Dermis microvascular lymphatic vessel endothelial cell (primary cell): ENCODE measurements at places on chromosomes 5 and 9. TPM values are rescaled to one million over a fixed set of nuclear protein-coding genes. Genes with fewer than 3 reads are reported as not detected.
A peak's percentile ranks its signal among the peaks of the same experiment; 100 is the strongest.

- DNase-seq, result no peak
Observed at GRCh38 chr5:74367241-74367733, 273.2 kb downstream of the ENC1 start.

DNA sequence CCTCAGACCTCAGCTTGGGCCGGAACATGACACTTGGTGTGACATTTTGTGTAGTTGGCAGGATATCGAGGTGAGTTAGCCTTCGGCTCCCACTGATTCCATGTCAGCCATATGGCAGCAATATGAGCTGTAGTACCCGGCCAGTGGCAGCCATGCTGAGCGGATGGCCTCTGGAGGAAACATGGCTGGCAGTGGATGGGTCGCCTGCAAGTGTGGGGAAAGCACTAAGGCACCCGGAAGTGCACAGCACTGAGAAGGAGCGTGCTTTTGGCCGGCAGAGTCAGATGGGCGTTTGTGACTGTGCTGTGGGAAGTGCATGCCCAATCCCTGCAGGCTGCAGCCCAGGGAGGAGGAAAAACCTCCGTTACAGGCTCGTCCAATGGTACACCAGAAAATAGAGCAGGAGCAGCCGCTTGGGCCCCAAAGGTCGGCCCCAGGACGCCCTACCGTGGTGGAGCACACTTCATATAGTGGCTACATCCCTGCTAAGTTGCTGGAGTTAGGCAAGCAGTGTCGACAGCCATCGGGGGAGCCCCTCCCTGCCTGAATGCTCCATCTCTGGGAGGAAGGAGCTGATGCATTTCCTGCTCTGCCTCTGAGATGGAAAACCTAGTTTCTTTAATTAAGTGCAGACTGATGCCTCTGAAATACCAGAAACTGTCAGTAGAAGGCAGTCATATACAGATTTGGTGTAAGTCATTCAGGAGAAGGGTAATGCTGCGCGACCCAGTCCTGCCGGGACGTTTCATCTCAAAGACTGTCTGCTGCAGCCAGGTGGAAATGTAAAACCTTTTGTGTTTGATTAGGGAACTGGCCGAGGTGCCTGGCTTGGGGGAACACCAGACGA is 2185.8 kb upstream of the ACO1 start:
- no peak for DNase-seq

- DNase-seq, result no peak
Observed at GRCh38 chr5:96835791-96836191, 28.0 kb upstream of the ERAP1 start.

DNA sequence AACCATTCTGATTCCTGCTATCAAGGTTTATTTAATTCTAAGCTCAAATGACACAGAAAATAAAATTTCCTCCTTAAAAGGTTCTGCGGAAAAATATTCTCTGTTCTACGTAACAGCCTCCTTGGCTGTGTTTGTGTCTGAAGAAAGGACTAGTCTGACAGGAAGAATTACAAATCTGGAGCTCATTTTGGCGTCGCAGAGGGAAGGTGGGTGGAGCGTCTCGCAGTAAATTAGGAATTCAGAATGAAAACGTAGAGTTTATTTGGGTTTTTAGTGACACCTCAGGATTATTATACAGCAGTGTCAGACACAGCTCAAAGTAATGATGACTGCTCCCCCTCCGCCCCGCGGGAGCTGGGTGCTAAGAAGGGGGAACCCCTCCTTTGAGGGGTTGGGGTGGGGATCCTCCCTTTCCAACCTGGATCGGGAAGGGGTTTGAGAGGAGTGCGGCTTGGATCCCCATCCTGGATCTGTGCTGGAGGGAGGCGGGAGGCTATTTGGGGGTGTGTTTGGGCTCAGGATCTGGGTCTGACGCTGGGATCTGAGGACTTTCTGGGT is 933 bp upstream of the TGFBR1 start:
- no peak for DNase-seq

DNA sequence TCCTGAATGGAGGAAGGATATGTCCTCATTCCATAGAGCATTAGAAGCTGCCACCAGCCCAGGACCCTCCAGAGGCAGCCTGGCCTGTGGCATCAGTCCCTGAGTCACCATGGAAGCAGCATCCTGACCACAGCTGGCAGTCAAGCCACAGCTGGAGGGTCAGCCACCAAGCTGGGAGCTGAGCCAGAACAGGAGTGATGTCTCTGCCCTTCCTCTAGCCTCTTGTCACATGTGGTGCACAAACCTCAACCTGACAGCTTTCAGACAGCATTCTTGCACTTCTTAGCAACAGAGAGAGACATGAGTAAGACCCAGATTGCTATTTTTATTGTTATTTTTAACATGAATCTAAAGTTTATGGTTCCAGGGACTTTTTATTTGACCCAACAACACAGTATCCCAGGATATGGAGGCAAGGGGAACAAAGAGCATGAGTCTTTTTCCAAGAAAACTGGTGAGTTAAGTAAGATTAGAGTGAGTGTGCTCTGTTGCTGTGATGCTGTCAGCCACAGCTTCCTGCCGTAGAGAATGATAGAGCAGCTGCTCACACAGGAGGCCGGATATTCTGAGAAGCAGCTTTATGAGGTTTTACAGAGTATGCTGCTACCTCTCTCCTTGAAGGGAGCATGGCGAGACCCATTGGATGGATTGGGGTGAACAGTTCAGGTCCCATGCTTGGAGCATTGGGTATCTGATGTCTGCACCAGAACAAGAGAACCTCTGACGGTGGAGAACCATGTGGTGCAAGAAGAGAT is 13.0 kb upstream of the CYFIP2 start:
- no peak for DNase-seq

DNA sequence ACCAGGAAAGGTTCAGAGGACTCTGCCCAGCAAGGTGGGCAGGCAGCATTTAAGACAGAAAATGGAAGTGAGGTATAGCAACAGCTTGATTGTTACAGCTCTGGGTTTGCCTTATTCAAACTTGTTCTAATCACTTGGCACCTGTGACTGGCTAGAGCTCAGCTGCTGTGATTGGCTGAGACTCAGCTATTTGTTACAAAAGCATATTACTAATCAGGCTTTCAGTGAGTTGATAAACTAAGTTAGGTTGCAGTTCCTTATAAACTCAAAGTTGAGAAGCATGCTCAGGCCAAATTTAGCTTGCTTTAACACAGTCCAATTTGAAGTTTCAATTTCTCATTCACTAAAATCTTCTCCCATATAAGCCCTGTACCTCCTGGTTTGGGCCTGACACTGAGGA is 56.3 kb downstream of the GDA start:
- no peak for DNase-seq

DNA sequence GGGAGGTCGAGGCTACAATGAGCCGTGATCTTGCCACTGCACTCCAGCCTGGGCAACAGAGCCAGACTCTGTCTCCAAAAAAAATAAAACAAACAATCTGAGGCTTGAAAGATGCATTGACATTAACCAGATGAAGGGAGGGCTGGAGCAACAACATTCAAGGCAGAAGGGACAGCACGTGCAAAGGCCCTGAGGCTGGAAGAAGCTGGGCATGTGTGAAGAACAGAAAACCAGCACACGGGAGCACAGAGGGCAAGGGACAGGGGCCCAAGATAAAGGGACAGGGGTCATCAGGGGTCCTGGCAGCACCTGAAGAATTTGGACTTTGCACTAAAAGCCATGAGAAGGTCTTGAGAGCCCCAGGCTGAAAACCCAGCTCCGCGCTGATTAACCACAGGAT is 3.3 kb downstream of the PTGES start:
- DNase-seq, result no peak

DNA sequence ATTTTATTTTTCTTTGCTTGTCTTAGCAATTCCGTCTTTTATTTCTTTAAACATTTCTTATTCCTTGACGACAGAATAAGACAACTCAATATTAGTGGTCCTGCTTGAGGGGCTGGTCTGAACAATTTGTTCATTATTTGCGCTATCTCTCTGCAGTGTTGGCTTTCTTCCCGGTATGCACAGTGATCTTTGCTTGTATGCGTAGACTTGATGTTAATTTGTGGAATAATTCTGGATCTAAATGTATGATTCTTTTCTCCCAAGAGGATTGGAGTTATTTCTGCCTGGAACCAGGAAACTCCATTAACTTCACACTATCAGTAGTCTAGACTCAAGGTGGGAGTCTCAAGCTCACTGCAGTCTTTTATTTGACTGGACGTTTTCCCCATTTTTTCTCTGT is 80.4 kb downstream of the KDM4C start:
- no peak for DNase-seq

DNA sequence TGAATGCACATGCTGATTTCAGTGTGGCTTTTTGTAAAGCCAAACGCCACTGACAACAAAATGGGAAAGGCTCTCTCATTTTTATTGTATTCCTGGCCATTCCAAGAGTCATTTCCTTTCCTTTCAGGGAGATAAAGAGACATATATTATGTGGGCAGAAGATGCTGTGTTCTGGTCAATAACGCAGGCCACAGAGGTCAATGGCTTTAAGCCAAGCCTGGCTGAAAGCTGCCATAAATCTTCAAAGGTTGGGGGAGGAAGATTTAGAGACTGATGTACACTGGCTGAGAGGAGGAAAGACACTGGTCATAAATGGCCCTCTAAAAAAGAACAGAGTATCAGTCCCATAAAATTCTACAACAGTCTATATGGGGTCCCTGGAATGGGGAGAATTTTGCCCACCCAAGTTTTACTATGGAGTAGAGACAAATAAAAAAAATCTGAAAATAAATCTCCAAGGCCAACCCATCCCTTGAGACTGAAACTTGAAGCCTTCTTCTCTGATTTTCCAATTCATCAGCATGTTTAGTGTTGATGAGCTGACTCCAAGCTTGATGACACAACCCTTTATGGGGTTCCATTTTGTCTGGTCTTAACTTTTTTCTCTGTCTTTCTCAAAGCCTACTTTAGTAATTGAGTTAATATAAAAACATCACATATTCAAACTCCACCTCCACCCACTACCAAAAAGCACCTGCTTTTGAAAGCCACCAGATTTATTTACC is 152.1 kb upstream of the SLC24A2 start:
- DNase-seq, result no peak

DNA sequence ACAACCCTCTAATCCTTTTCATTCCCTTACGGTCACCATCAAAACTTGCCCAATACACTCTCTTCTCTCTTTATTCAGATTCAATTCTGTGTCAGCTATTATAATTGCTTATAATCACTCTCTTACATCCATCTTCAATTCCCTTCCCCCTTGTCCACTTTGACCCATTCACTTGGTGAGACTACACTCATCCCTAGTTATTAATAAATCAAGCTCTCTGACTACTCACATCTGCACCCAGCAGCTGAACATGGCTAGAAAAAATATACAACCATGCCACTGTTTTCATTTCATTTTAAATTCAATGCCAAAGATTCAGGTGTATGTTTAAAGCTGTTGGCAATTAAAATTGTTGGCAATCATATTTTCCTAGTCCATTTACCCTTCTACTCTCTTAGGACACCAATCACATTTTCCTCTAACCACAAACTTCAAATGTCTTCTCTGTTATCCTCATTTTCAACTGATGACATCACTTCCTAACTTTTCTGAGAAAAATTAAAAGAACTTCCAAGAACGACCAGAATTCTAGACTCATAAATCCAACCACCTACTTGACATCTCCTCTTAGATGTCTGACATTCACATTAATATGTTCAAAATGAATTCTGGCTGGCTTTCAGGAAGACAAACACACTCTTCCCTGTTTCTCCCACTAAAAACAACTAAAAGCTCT is 5.5 kb downstream of the C5orf15 start:
- DNase-seq, result no peak

GRCh38 chr5:93257616-93258015 is 323.4 kb downstream of the NR2F1-AS1 start:
- DNase-seq, result no peak

GRCh38 chr9:116325924-116326323 is 172.3 kb downstream of the PAPPA start:
- no peak for DNase-seq

GRCh38 chr5:172534229-172535107 is 80.1 kb upstream of the SH3PXD2B start:
- DNase-seq, result no peak

DNA sequence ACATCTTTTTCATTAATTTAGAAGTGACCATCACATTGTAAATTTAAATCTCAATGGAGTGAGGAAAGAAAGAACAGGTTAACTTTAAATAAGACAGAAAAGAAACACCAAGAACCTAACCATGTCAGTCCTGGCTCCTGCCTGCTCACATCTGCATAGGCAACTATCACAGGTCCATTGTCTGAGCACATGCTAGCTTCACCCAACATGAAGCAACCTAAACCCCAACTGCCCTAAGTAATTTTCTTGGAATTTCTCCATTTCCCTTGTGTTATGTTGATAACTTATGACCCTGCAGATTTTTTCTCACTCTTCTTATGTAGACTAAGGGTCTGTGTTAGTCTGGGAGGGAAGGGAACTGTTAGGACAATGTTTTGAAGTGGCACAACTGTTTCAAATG is 2205.8 kb upstream of the ACO1 start:
- DNase-seq, result no peak

- no peak for DNase-seq
Observed at GRCh38 chr5:160387445-160387844, 12.4 kb downstream of the FAM200C start.

DNA sequence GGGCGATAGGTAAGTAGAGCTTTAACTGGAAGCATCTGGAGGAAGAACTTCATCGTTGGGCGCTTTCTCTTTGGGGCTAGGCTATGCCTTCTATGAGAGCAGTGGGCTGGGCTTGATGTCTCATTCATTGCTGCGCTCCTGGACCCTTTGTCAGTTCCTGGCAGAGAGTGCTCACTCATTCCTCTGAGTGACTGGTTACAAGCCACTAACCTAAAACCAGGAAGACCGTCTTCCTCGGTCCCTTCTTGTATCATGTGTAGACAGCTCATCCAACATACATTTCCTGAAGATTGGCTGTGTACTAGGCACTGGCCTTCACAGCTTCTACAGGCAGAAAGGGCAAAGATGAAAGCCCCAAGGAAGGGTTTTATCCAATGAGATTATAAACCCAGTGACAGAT is 6.4 kb downstream of the SWI5 start:
- DNase-seq, result peak; percentile 74

DNA sequence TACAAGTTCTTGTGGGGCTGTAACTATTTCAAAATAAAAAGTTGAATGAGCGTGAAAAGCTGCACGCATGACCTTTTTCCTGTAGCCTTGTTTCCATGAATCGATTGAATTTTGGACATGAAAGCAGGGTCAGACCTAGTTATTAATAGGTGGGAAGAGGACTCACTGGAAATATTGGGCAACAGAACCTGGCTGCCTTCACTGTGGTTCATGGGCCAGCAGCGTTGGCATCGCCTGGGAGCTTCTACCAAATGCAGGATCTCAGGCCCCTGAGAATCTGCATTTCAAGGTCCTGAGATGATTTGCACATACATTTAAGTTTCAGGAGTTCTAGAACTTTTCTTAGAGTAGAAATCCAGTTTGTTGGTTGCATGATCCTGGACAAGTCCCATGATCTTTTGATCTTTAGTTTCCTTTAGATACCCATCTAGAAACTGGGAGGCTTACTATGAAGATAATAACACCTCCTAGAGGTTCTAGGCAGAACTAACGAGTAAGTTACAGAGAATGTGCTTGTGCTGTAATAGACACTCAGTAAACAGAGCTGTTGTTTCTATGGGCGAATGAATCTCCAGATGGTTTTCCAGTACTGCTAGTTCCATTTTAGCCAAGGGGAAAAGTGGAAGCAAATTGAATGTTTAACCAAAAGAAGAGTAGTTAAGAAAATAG is 12.4 kb downstream of the ANKRD33B start:
- DNase-seq, result no peak

PAEP gene
- total RNA-seq, result not detected in 2 replicates

C9orf153 gene
- total RNA-seq, result 0.38 TPM in 1 of 2 replicates, not detected in the other

TMOD1 gene
- 1.7 and 2.1 TPM in 2 replicates for total RNA-seq

FAM151B gene
- total RNA-seq, result 1.9 and 2.3 TPM in 2 replicates

GABRA1 gene
- not detected in 2 replicates for total RNA-seq
